Aortic smooth muscle cell (primary cell): ENCODE measurements at places on chromosomes 3 and 15. TPM values are rescaled to one million over a fixed set of nuclear protein-coding genes. Genes with fewer than 3 reads are reported as not detected.

FBXO40 gene
- not detected in 2 replicates for total RNA-seq

GABPB1 gene
- 34.2 and 34.6 TPM in 2 replicates for total RNA-seq

LYZL4 gene
- not detected in 2 replicates for total RNA-seq

SLITRK3 gene
- total RNA-seq = 0.19 TPM in 1 of 2 replicates, not detected in the other

CSPG4 gene
- 23.8 and 58.4 TPM in 2 replicates for total RNA-seq

SLC2A2 gene
- total RNA-seq = not detected in 2 replicates

FAM107A gene
- 0.99 and 1.2 TPM in 2 replicates for total RNA-seq

MYEF2 gene
- 12.4 and 17.8 TPM in 2 replicates for total RNA-seq

GABRA5 gene
- not detected in 2 replicates for total RNA-seq

DLEC1 gene
- 0.12 and 0.26 TPM in 2 replicates for total RNA-seq

SLCO2A1 gene
- not detected in 2 replicates for total RNA-seq

TTLL13 gene
- under 0.01 and 0.12 TPM in 2 replicates for total RNA-seq

ROPN1 gene
- not detected in 2 replicates for total RNA-seq

BCHE gene
- total RNA-seq = 0.13 and 0.31 TPM in 2 replicates

CCDC191 gene
- 3.2 and 3.9 TPM in 2 replicates for total RNA-seq

CAPN3 gene
- total RNA-seq = 2.2 and 2.7 TPM in 2 replicates

RASGRP1 gene
- 0.12 TPM in 1 of 2 replicates, not detected in the other for total RNA-seq

CADPS gene
- 0.25 and 0.40 TPM in 2 replicates for total RNA-seq

GATA2 gene
- total RNA-seq = 3.3 and 4.1 TPM in 2 replicates

CPN2 gene
- total RNA-seq = not detected in 2 replicates

NFKBIZ gene
- 28.7 and 56.8 TPM in 2 replicates for total RNA-seq

TICRR gene
- 1.2 and 2.5 TPM in 2 replicates for total RNA-seq

ADGRG7 gene
- 52.7 TPM in 1 of 2 replicates, not detected in the other for total RNA-seq

P2RY1 gene
- 1.2 and 1.7 TPM in 2 replicates for total RNA-seq

NR1I2 gene
- under 0.01 and 0.06 TPM in 2 replicates for total RNA-seq

GPR156 gene
- 0.31 and 0.40 TPM in 2 replicates for total RNA-seq

MST1R gene
- total RNA-seq = 0.40 and 2.0 TPM in 2 replicates

GOLGA6A gene
- total RNA-seq = not detected in 2 replicates

ZNF860 gene
- total RNA-seq = 0.40 and 0.68 TPM in 2 replicates
